ENCODE measurements at places on chromosomes 7 and 10. TPM values are rescaled to one million over a fixed set of nuclear protein-coding genes. Genes with fewer than 3 reads are reported as not detected.
A peak's percentile ranks its signal among the peaks of the same experiment; 100 is the strongest.

NUDT13 gene
- total RNA-seq = 6.3 TPM

SLC18A3 gene
- total RNA-seq = not detected

CACNB2 gene
- 2.5 TPM for total RNA-seq

NRP1 gene
- total RNA-seq = 11.6 TPM

GRCh38 chr10:113933894-113934532 lies 79.6 kb downstream of the NHLRC2 start:
- no peak for DNase-seq

- DNase-seq = no peak
These were observed 98.3 kb downstream of the TRRAP start for GRCh38 chr7:98976396-98977185.

DNA sequence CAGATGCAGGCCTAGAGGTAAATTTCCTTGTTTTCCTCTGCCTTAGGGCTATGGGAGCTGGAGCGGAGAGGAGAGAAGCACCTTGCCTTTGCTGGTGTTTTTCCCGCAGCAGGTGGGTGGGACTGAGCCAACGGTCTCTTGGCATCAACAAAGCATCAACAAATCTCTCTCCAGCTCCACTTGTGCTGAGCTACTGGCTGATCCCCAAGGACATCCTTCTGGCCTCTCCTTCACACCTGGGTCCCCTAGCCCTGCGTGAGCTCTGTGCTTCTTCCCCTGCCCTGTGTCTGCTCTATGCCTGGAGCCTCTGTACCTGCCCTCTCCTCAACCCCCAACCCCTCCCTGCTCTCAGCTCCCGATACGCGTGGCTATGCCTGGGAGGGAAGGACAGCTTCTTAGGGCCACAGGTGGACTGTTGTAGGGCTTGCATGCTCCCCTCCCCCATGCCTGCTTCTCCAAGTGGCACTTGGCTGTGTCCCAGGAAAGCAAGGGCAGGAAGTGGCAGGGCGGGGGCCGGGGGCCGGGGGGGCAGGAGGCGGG lies 3.2 kb upstream of the CLDN4 start:
- DNase-seq = no peak

DNA sequence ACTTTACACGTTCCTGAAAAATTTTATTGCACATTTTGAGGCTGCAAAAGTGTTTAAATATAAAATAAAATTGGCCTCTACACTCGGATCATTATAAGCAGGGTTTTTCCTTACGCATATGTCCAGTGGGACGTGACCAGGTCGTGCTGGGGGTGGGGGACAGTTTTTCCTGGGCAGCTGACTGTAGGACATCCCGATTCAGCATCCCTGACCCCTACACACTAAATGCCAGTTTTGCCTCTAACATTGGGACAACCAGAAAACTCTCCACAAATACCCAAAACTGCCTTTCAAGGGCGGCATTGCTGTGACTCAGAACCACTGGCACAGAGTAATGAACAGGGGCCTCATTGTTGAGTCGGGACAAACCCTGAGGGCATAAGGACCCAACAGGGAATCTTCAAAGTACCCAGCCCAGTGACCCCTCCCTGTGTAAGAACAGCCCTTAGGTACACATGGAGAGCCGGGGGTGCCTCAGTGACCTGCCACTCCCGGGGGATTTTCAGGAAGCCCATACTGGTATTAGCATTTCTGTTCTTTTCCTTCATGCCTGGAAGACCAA lies 170.6 kb downstream of the ARHGAP21 start:
- no peak for DNase-seq

DNA sequence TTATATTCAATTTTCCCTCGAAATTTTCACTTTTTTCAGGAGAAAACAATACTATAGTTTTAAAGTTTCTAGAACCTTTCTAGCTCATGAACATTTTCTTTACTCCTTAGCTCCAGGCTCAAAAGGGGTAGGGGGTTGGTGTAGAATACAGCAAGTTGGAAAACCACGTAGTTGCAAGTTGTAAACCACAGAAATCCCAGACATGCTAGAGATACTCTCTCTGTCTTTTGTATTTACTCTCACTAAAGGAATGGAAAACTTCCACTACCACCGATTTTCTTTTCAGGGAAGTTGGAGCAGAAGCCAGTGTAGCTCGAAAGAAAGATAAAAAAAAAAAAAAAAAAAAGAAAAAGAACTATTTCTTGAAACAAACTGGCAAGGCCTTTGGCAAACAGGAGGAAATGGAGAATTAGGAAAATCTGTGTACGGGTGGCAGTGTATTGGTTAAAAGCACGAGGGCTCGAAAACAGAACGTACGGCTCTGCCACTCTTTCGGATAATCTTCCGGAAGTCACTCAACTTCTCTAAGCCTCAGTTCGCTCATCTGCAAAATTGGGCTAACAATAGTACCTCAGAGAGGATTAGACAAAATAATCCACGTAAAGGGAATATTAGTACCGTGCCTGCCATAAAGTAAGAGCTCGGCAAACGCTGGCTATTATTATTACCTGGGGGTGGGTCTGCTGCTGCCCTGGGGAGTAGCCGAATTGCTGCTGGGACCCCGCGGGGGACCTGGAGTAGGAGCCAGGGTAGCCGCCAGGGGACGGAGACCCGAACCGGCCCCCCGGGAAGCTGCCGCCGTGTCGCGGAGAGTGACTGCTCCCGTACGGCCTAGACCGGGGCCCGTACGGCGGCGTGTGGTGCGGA lies 628 bp downstream of the MPLKIP start:
- peak; percentile 3 for DNase-seq

Data from NCI-H460 (cell line).